Kidney (tissue), 22 donors: ENCODE measurements at places on chromosomes 2 and 18. TPM values are rescaled to one million over a fixed set of nuclear protein-coding genes. Genes with fewer than 3 reads are reported as not detected.

DNA sequence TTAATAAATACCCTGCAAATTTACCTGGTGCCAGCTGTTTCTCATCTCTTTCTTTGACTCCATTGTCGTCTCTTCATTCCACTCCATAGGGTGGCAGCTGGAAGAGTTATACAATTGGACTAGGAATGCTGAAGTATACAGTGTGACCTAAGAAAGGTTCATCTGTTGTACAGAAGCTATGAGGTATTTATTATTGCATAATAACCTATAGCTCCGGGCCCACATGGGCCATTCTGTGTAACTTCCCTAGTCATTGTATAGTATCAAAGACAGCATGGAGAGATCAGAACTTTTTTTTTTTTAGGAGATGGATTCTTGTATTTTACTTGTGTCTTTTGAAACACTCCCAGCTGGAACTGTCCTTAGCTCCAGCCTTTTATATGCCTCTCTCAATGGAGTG lies 26.2 kb downstream of the BMP10 start:
- no peak for DNase-seq

DNA sequence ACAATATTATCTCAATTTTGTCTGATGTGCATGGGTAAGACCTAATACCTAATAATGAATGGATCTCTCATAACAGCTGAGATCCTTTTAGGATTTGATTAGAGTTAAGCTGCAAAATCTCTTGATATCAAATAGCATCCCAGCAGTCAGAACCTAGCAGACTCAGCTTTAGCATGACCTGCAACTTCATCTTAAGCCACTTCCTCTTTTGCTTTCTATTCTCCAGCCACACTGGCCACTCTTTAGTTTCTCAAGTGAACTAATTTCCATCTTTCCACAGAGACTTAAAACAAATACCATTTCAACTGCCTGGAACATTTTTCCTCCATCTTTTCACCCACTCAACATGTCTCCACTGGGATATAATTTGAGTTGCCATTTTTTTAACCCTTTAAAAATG lies 1251.6 kb upstream of the ZEB2 start:
- DNase-seq, result no peak

DNA sequence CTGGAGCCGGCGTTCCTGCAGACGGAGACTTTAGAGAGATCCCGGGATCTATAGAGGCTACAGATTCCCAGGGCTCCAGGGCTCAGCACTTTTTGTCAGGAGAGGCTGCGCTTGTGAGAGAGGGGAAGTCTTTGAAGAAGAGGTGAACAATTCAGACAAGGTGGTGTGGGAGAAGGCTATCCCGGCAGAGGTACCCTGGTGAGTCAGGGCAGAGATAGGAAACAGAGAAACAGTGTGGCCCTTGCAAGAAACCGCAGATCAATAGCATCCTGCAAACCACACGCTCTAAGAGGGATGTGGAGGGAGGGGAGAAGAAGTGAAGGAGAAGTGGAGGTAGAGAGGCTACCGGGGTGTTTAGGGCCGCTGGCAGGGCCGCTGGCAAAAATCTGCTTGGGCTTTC lies 160.5 kb upstream of the APCDD1 start:
- no peak for DNase-seq

ORC4 gene
- polyA plus RNA-seq, result 34.5 TPM
